ENCODE measurements at places on chromosomes 5 and 9.

DNA sequence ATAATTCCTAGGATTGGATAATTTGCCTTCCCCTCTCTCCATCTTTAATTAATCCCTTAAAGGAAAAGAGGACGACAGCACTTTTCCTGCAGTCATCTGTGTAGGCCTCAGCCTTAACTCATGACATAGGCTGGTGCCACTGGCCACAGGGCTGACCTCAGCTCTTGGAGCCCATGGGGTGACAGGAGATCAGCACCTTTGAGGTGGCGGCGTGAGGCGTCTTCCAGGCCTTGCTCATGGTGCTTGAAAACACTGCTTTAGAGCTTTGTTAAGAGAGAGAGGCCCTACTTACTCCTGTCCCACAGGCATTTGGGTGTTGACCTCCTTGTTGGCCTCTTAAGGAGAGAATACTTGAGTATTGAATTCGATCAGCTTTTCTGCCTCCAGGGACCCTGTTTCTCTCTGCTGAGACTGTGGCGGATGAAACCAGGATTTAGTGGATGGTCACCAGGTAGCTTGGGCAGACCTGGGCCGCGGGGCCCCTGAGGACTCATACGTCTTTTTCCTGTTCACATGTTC lies 23.4 kb downstream of the TENT4A start:
- no peak for DNase-seq

DNA sequence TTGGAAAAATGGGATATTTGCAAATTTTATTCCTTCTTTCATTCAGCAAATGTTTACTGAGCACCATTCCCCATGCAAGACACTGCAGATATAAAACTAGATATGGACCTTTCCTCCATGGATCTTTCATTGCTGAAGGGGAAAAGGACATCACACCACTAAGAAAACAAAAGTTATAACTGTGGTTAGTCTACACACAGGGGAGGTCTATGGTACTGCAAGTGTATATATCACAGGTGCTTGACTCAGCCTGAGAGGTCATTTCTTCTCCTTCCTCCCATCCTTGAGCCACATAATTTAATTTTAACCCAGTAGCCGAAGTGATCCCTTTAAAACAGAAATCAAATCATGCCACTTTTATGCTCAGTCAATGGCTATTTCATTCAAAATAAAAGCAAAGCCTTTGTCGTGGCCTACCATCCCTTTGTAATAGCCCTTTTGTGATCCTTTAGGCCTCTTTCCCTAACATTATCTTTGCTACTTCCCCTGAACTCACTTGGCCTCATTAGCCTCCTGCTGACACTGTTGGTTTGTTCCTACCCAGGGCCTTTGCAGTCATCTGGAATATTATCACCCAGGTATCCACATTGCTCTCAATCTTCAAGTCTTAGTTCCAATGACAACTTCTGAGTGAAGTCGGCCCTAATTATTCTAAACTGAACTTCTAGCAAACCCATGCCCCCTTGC lies 213.2 kb downstream of the GABRB2 start:
- DNase-seq, result no peak

DNA sequence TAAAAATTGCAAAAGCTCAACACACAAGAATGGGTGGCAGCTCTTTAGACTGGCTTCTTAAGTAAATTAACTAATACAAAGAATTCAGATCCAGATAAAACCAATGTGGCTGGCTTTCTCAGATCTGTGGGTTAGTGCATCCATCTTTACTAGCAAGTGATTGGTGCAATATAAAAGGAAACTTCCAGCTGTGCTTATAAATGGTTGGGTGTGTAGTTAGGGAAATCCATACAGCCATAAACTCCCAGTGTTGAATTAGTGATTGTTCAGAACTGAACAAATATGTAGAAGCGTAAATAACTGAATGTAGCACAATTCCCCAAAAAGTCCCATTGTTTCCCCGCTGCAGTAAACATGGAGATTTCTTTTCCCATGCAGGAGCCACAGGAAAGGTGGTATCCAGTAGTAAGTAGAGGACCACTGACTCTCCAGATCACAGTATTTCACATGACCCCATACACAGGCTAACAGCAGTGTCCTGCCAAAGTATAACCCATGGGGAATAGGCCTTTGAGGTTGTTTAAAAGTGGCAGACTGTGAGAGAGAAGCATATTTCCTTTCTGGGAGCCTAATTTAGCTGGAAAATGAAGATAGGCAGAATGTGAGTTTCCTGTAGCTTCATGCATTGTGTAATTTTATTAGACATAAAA lies 173.1 kb upstream of the SLC12A2 start:
- DNase-seq, result no peak

DNA sequence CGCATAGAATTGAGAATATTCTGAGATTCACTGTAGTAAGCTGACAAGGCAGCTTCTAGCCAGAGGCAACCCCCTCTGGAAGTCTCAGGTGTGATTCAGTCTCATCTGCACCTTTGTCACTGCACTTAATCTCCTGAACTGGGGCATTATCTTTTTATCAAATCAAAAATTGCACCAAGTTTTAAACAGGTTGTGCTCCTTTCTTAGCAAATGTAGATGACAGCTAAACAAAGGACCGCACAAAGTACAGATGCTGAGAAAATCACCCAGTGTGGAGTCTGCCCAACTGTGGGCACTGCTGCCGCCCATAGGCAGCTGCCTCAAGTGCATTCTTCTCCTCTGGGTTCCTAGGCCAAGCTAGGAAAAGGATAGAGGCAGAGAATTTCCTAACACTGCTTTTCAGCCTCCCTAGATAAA lies 51.1 kb downstream of the STARD4 start:
- DNase-seq, result no peak

- DNase-seq, result no peak
Measured at GRCh38 chr5:1727571-1727970, 72.1 kb downstream of the MRPL36 start.

- DNase-seq, result no peak
Measured at GRCh38 chr9:127204771-127205470, 59.7 kb upstream of the GARNL3 start.

DNA sequence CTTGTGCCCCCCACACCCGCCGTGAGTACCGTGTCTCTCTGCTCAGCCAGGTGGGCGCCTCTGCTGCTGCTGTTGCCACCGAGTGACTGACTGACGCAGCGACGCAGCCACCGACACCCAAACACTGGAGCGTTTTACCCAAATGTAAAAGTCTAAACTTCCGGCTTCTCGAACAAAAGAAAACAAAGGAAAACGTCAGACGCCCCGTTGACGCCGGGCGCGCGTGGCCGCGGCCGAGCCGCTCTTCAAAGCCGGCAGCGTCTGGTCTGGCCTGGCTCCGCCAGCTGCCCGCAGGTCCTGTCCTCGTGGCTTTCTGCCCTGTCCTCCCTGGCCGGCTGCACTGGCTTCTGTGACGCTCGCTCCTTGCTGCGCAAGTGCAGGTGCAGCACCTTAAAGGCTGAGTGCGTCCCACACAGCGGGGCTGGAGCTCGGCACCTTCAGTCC lies 41.4 kb upstream of the CLPTM1L start:
- DNase-seq, result peak; percentile 78

- no peak for DNase-seq
Measured at GRCh38 chr5:84861306-84861705, 476.6 kb upstream of the EDIL3 start.

- DNase-seq, result no peak
Measured at GRCh38 chr9:117377046-117377445, 37.8 kb downstream of the ASTN2 start.

DNA sequence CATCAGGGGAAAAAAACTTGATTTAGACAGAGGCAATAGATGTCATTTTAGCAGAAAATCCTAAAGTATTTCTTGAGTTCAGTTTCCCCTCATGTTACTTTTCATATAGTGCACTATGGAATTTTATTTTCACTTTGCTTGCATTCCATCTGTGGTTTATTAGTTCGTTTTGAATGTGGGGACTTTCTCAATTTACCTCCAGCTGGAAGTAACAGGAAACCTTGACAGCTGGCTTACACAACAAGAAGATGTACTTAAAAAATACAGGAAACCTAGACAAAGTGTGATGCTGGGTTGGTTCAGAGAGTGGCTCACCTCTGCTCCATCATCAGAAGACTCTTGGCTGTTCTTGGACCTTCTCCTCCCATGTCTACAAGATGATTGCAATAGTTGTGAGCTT lies 567.0 kb downstream of the CETN3 start:
- no peak for DNase-seq

DNA sequence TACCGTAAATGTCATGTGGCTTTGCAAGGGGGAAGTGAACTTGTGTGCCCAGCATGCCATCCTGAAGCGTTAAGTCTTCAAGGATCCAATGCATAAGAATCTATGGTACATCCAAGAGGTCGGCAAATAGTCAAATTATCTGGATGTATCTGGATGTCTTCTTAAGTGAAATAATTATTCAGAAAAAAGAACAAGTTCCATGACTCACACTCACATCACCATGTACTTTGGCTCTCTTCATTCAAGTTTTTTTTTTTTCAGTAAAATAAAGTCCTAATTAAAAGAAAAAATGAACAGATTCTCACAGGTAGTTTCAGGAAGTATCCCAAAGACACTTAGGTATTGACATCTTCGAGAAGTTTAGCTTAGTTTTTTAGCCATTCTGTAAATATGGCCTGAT lies 62.7 kb upstream of the MEGF10 start:
- no peak for DNase-seq

GRCh38 chr9:69174616-69175463 lies 763 bp downstream of the TJP2 start:
- no peak for DNase-seq

DNA sequence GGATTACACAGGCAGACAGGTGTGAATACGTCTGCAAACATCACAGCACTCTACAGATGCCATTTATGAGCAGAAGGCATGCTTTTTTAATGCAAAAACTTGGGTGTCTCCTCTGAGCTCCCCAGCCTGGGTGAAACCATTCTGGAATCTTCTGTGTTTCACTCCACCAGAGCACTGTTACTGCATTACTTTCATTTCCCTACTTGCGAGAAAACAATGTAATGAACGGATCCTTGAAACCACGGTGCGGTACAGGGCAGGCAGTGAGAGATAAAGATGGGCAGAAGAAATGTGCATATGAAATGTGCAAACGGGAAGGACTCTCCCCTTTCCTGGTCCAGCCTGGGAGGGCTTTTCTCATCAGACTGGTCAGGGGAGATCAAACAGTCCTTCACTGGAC lies 584.3 kb upstream of the KLF4 start:
- DNase-seq, result no peak

- DNase-seq, result no peak
Measured at GRCh38 chr5:145838276-145838675, 3.1 kb upstream of the PRELID2 start.

- DNase-seq, result no peak
Measured at GRCh38 chr5:34742061-34742460, 85.9 kb downstream of the RAI14 start.

DNA sequence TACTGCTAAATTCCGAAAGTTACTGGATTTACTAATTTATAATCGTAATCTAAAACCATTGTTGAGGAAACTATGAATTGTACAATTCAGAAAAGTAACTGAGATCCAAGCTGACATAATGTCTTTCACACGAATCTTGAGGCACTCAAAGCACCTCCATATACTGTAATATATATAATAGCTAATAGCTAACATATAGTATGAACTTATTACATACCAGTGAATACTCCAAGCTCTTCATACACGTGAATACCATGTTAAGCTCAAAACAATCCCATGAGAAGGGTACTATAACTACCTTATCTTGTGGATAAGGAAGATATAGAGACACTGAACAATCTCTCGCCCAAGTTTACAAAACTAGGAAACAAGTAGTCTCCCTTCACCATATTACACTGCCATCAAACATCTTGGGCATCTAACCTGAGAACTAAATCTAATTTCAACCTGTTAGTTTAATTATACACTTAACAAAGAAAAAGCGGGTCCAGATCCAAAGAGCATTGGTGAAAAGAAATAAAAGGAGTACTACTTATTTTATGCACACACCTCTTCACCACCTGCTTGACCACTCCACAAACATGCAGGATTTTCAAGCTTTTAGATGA lies 1.0 kb downstream of the NUDCD2 start:
- DNase-seq, result no peak

- no peak for DNase-seq
Measured at GRCh38 chr9:131807144-131807983, 67.5 kb upstream of the RAPGEF1 start.

DNA sequence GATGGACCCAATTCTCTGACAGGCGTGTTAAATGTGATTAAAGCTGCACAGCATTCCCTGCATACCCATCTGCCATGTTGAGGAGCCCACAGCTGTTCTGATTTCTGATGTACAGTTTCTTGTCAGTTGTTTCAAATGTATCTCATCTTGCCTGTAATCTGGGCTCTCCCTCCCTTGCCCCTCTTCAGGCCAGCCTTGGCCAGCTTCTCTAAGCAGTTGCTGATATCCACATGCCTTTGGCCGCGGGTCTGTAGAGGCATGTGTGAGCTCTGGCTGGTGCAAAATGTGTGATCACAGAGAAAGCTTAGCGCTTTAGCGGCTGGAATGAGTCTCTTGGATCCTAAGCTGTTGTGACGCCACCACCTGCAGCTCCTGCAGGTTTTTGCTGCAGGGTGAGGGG lies 332.0 kb downstream of the MLLT3 start:
- no peak for DNase-seq

- DNase-seq, result no peak
Measured at GRCh38 chr5:126234563-126235195, 188.5 kb upstream of the GRAMD2B start.

GRCh38 chr5:65244031-65244430 lies 237.7 kb downstream of the ADAMTS6 start:
- DNase-seq, result no peak

GRCh38 chr5:66874004-66874403 lies 277.8 kb downstream of the MAST4 start:
- DNase-seq, result no peak

DNA sequence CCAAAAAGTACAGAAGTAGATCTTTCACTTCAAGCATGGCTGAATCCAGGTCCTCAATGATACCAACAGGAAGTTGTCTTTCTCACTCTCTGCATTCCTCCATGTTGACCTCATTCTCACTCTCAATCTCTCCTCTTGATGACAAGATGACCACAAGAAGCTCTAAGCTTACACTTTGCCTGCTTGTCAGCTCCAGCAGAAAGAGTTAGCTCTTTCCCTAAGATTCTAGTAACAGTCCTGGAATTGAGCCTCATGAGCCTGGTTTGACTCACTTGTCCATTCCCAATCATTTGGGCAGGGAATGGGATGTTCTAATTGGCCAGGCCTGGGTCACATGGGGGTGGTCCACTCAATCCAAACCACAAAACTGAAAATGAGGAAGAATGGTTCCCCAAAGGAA lies 3.3 kb upstream of the CLTA start:
- DNase-seq, result no peak
